WTC11 (cell line): ENCODE measurements at places on chromosomes 6 and 20. TPM values are rescaled to one million over a fixed set of nuclear protein-coding genes. Genes with fewer than 3 reads are reported as not detected.

The FAM229B gene
- 19.7 to 26.4 TPM (median 20.0 TPM) in 3 replicates for total RNA-seq

The CCN6 gene
- not detected in 3 replicates for total RNA-seq

The KIF25 gene
- total RNA-seq, result 0.28 to 1.1 TPM (median 0.71 TPM) in 3 replicates

The GNAS-AS1 gene
- 12.2 to 13.4 TPM (median 12.8 TPM) in 3 replicates for total RNA-seq

The PAK5 gene
- total RNA-seq, result 0.31 to 0.53 TPM (median 0.48 TPM) in 3 replicates

The LY6G6D gene
- not detected in 3 replicates for total RNA-seq

DNA sequence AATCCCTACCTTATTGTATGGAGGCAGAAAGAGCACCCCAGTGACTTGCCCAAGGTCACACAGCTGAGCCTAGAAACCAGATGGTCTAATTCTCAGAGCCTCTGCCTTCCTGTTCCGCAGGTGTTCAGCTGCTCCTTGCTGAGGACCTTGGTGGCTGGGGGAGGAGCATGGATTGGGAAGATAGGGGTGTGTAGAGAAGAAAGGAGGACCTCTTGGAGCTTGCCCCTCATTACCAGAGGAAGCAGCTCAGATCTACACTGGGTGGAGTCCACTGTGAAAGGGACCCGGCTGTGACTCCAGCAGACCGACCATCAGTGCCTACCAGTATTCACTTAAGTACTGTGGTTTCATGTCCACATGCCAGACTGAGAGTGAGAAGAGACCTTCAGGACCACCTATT lies 15.2 kb downstream of the FOXP4 start:
- DNase-seq, result no peak

DNA sequence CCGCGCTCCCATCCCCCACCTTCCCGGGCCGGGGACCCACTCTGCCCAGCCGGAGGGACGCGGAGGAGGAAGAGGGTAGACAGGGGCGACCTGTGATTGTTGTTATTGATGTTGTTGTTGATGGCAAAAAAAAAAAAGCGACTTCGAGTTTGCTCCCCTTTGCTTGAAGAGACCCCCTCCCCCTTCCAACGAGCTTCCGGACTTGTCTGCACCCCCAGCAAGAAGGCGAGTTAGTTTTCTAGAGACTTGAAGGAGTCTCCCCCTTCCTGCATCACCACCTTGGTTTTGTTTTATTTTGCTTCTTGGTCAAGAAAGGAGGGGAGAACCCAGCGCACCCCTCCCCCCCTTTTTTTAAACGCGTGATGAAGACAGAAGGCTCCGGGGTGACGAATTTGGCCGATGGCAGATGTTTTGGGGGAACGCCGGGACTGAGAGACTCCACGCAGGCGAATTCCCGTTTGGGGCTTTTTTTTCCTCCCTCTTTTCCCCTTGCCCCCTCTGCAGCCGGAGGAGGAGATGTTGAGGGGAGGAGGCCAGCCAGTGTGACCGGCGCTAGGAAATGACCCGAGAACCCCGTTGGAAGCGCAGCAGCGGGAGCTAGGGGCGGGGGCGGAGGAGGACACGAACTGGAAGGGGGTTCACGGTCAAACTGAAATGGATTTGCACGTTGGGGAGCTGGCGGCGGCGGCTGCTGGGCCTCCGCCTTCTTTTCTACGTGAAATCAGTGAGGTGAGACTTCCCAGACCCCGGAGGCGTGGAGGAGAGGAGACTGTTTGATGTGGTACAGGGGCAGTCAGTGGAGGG lies 2.8 kb downstream of the SOX4 start:
- DNase-seq, result peak; percentile 60

- DNase-seq, result no peak
Observed at GRCh38 chr6:82861121-82861520, 204.5 kb downstream of the UBE3D start.

GRCh38 chr6:16183187-16183664 lies 54.3 kb downstream of the MYLIP start:
- DNase-seq, result no peak

- DNase-seq, result no peak
Observed at GRCh38 chr20:20003031-20003954, 13.9 kb upstream of the NAA20 start.

GRCh38 chr6:25301362-25301761 lies 22.2 kb downstream of the CARMIL1 start:
- DNase-seq, result no peak

- DNase-seq, result peak; percentile 38
Observed at GRCh38 chr6:27865850-27866356, 46.3 kb downstream of the OR2B2 start.

DNA sequence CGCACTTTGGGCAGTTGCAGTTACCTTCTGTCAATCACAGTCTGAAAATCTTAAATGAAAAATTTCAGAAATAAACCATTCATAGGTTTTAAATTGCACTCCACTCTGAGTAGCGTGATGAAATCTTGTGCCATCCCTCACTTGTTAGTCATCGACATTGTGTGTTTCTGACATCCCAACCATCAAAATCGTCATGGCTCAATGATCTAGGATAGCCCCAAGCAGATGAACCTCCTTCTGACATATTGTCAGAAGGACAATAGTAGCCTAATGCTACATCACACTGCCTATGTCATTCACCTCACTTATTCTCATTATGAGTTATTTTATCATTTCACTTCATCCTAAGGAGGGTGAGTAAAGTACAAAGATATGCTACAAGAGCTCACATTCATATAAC lies 284.8 kb downstream of the PTPRK start:
- DNase-seq, result no peak

DNA sequence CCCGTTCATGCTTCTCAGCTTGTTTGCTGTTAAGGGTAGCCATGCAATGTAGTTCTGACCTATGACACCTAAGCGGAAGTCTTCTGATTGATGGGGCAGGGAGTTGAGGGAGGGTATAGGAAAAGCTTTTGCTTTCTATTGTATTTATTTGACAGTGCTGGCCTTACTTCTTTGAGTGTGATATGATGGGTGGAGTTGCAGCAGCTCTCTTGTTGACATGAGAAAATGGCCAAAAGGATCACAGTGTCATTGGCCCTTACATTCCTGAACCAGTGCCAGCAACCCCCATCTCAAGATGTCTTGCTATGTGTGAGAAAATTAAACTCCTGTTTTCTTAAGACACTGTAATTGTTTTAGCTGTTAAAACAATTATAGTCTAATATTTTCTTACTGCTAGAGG lies 117.5 kb downstream of the SAMD5 start:
- DNase-seq, result no peak

GRCh38 chr6:38476141-38476540 lies 163.6 kb downstream of the BTBD9 start:
- DNase-seq, result no peak

DNA sequence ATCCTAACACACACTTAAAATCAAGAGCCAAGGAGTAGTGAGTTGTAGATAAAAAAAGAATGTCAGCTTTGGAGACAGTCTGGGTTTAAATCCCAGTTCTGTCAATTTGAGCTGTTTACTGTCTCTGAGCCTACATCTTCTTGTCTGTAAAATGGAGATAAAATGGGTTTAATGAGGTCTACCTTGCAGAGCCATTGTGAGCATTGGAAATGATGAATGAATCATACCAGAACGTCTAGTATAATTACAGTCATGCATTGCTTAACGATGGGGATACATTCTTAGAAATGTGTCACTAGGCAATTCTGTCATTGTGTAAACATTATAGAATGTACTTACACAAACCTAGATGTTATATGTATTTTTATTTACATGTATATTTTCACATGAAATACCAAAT lies 17.6 kb upstream of the SGK2 start:
- no peak for DNase-seq

GRCh38 chr6:71855406-71855805 lies 30.9 kb upstream of the RIMS1 start:
- no peak for DNase-seq

- no peak for DNase-seq
Observed at GRCh38 chr20:24423390-24424313, 45.8 kb upstream of the SYNDIG1 start.
